Activated CD8-positive, alpha-beta memory T cell treated with anti-CD3 and anti-CD28 coated beads for 48 hours (primary cell): ENCODE measurements at places on chromosomes 1 and 21.

GRCh38 chr1:179253286-179253972 lies 24.0 kb upstream of the ABL2 start:
- no peak for DNase-seq

DNA sequence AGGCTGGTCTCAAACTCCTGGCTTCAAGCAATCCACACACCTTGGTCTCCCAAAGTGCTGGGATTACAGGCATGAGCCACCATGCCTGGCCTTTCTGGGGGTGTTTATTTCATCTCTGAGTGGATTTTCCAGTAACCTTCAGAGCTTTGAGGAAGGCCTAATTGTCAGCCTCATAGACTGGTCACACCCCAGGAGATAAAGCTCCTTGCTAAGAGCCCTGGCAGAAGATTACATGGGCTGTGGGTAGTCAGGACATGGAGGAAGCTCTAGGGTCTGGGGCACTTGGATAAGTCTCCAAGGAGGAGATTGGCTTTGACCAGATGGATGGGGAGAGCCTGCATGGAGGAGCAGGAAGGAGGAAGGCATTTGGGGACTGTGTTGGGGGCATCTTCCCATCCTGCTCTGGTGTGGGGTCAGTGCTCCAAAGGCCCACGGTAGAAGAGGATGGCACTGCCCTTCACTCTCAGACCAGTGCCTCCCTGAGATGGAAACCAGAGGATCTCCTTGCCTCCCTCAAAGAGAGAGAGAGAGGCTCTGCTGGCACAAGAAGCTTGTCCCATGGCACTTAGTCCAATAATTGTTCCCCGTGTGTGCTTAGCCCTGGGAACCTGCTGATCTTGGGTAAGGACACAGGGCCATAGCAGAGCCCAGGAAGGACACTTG lies 14.7 kb upstream of the GSTM4 start:
- no peak for DNase-seq

DNA sequence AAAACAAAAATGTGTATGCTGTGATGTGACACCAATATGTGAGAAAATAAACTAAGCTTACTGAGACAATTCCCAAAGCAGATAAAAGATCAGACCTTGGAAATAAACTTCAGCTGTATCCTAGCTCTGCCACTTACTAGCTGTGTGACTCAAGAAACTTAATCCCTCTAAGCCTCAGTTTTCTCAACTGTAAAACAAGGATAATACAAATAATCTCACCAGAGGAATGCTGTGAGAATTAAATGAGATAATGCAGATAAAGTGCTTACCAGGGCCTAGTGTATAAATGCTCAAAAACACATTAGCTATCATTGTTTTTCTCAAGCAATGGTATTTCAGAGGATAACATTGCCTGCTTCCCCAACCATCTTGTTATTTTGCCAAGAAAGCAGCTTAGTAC lies 2.1 kb downstream of the HEATR1 start:
- DNase-seq: no peak

GRCh38 chr21:42156690-42157605 lies 62.0 kb upstream of the ABCG1 start:
- no peak for DNase-seq

DNA sequence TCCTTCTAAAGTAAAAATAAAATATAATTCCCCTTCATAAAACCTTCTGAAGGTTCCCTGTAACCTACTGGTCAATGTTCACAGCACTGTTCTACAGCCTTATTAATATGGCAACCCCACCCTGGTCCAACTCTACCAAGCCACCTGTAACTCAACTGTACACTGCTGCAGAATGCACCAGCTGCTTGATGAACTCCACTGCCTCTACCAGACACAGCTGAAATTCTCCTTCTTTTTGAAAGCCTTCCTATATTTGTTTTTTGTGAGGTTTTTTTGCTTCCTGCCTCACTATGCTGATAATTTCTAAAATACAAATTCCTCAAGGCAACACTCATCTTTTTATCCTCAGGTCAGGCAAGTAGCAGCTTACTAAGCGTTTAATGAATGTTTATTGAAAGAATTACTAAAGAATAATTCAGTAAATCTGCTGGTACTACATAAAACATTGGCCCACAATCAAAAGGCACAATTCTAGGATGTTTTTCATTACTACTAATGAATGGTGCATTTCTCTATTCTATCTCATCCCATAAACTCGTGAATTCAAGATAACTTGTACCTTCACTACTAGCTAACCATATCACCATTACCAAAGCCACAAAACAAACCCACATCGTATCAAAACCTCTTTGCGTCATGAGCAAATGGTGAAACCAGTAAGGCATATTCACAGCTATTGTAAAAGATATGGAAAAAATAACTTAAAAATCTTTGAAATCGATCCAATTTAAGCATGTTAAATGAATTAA lies 2.4 kb downstream of the SSX2IP start:
- DNase-seq: no peak
